ENCODE measurements at places on chromosomes 12 and 14.

DNA sequence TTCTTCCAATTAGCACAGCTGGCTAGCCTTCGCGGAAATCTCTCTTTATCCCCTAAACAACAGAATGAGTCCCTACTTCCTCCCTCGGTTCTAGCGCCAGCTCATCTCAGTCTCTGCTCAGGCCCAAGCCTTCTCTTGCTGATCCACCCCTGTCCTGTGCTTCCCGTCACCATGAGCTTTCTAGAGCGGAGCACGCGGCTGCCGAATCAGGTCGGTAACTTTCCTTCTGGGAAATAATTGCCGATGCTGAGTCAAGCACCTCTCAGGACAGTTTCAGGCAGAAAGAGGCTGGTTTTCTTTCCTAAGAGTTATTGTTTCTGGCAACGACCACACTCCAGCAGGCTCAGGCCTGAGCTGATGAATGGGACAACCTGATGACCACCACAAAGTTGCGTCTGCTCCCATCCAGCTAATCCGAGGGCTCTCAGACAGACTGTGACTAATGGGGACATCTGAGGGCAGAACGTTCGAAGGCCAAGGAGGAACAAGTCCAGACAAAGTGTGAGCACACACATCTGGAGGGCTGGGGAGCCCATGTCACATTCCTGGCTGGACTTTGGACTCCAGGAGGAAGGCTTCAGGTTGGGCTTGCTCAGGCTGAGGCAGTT, 13.6 kb upstream of the GPR68 start:
- no peaks in the 10 kb centered on the region for H3K36me3 ChIP-seq
- H3K27me3 ChIP-seq: no peaks in the 10 kb centered on the region
- H3K4me1 ChIP-seq: peaks cover 34% of the 10 kb centered on the region
- peak overlapping the region; percentile 53 for H3K27ac ChIP-seq
- DNase-seq: no peak

DNA sequence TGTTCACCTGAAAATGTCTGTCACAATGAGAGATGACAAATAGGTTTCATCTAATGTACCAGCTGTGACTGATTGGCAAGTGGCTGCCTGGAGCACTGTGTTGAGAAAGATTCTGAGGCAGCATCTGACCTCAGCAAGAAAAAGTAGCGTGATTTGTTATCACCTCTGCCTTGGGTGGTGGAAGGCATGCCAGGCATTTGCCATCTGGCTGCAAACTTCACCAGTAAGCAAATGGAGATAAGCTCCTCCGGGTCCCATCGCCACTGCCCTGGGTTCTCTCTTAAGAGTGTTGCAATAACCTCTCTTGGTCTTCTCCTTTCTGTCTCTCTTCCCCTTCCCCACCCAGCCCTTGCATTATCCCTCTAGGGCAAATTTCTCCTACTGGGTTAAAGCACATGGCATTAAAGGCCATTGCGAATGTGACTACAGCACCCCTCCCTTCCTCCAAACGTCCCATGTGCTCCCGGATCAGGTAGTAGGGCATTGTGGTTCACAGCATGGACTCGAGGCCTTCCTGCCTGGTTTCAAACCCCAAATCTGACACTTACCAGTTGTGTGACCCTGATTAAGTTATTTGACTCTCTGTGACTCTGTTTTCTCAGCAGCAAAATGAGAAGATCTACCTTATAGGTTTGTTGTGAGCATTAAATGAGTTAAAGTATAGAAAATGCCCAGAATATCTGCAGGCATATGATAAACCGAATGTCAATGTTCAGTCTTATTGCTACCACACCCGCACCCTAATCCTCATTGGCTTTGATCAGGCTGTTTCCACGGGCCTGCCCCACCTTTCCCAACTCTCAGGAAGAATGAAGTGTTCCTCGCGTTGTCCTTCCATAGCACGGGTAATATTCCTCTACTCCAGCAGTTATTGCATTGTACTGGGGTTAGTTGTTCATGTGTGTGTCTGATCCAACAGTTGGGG, 8.2 kb upstream of the LGALS3 start:
- H3K4me3 ChIP-seq: no peak overlapping the region
- no peak for DNase-seq
- no peak overlapping the region for H3K27ac ChIP-seq
- no peaks in the 10 kb centered on the region for H3K27me3 ChIP-seq
- H3K4me1 ChIP-seq: peaks cover 40% of the 10 kb centered on the region

DNA sequence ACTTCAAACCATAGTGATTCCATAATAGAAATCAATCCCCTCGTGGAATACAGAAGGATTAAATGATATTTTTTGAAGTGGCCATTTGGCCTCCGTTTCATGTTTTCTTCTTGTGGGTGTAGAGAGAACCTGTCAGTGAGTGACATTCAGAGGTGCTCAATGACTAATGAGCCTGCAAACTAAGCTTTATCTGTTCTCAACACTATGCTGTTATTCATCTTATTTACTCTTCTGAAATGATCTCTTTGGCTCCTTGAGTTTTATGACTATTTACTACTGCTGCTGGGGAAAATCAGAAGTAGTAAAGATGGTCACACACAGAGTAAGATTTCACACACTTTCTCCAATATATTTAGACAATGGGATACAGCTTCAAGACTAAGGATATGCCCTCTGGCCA, 30.4 kb downstream of the ATP2B1 start:
- no peaks in the 10 kb centered on the region for H3K36me3 ChIP-seq
- no peak overlapping the region for H3K27ac ChIP-seq
- no peak for DNase-seq
- H3K4me3 ChIP-seq: no peak overlapping the region
- no peaks in the 10 kb centered on the region for H3K4me1 ChIP-seq
- H3K27me3 ChIP-seq: no peaks in the 10 kb centered on the region

DNA sequence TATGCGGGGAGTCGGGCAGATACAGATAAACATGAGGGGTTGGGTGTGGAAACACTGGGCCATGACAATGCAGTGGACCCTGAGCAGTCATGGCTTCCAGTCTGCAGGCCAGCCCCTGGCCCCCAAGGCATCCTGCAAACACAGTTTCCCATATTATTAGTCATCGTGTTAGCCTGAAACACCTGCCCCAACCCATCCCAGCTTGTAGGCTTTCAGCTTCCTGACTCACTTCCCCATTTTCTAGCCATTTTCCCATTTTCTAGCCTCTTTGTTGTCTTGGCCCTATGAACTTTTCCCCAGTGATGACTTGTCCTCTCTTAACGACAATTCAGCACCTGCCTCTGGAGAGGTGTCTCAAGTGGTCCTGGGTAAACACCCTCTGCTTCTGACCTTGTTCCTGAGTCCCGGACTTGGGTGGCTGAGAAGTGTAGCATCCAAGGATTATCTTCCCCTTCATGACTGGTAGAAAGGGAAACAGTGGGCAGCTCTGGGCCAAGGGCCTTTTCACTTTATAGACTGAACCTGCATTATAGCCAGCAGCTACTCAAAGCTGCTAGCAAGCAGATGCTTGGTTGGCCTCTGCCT, 4.3 kb upstream of the PGF start:
- H3K36me3 ChIP-seq: no peaks in the 10 kb centered on the region
- no peak overlapping the region for H3K27ac ChIP-seq
- H3K4me1 ChIP-seq: peaks cover 28% of the 10 kb centered on the region
- H3K27me3 ChIP-seq: no peaks in the 10 kb centered on the region

DNA sequence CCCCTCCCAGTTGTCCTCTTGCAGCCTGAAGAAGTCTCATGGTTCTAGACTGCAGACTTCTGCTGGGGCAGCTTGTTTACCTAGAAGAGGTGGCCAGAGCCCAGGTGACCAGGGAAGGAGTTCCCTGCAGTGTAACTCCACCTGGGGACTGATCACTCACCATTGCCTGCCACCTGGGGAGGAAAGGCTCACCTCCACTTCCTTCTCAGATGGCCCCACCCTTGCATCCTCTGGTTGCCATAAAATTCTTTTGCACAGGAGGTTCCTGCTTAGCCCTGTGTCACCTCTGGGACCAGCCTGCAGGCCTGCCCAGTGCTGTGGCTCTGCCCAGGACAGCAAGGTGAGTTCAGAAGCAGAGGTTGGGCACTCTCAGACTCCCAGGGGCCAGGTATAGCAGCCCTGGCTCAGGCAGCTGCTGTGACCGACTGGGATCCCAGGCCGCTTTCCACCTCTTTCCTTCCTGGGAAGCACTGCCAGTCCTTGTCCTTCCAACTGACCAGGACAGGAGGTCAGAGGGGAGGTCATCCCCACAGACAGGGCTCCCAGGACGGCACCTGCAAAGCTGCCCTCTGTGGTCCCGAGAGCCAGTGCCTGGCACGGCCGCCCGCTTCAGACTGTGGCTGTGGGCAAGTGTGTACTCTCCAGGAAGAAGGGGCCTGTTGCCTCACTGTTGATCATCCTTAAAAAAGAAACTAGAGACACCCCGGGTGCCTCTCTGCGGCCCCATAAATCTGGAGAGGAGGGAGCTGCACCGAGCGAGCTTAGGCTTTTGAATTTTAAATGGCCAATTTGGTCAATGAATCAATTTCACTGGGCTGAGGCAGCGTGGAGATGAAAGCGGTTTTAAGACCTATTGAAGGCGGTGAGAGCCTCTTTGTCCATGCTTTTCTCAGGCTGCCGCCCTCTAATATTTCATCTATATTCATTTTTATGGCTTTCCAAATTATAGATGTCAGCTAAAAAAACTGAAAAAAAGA, 79.5 kb upstream of the C14orf180 start:
- no peaks in the 10 kb centered on the region for H3K4me1 ChIP-seq
- no peaks in the 10 kb centered on the region for H3K27me3 ChIP-seq
- no peak for DNase-seq
- H3K4me3 ChIP-seq: no peak overlapping the region
- H3K36me3 ChIP-seq: no peaks in the 10 kb centered on the region

DNA sequence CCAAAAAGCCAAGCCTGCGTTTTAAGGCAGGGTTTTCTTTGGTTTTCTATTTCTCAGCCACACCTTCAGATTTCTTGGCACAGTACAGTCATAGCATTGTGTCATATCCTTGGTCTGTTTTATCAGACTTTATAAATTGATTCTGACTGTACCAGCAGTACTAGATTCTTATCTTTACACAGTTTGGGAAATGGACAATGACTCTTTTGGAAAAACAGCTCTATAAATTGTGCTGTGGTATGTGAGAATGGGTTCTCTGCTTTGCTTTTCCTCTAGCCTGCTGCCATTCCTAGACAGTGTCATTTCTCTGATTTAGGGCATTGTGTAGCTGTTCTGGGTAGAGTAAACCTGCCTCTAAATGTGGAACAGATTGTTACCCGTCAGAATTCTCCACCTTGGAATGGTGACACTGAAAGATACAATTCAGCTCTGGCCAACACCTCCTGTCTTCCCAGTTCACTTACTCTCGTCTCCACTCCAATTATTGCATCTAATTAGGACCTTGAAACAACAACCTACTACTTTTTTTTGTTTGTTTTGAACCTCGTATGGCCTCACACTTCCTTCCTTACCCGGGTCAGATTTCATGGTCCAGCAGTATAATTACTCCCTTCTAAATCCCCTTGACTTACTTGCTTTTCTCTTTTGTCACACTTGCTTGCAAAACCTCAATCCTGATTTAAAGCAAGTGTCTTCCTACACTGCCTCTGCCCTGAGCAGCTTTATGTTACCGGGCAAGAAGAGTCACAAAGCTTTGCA, 226.3 kb downstream of the ERC1 start:
- peak overlapping the region; percentile 37 for H3K27ac ChIP-seq
- H3K36me3 ChIP-seq: no peaks in the 10 kb centered on the region
- no peak overlapping the region for H3K4me3 ChIP-seq
- peaks cover 44% of the 10 kb centered on the region for H3K4me1 ChIP-seq
- no peak for DNase-seq

DNA sequence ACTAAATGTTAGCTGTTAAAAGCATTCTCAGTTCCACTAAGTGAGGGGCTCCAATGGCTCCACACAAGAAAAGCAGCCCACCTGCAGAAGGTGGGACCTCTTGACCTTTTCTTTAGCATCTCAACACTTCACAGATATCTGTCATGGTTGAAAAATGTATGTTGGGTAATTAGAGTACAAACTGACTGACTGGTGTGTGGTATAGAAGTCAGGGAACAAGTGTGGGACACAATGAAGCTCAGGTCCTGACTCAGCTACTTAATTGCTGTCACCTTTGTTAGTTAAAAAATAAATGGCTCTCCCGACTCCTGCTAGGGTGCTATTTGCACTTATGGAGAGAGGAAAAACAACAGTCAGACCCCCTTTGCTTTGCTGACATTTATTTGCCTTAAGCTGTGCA, 299.0 kb downstream of the TTC6 start:
- H3K4me3 ChIP-seq: no peak overlapping the region
- no peak for DNase-seq
- no peak overlapping the region for H3K27ac ChIP-seq
- H3K36me3 ChIP-seq: no peaks in the 10 kb centered on the region
